ENCODE measurements at places on chromosomes 12 and 14. TPM values are rescaled to one million over a fixed set of nuclear protein-coding genes. Genes with fewer than 3 reads are reported as not detected.

- DNase-seq = no peak
- H3K4me3 ChIP-seq = no peak overlapping the region
- no peaks in the 10 kb centered on the region for H3K4me1 ChIP-seq
- H3K27ac ChIP-seq = no peak overlapping the region
Observed at GRCh38 chr14:76055330-76055729, 69.8 kb downstream of the IFT43 start.

DNA sequence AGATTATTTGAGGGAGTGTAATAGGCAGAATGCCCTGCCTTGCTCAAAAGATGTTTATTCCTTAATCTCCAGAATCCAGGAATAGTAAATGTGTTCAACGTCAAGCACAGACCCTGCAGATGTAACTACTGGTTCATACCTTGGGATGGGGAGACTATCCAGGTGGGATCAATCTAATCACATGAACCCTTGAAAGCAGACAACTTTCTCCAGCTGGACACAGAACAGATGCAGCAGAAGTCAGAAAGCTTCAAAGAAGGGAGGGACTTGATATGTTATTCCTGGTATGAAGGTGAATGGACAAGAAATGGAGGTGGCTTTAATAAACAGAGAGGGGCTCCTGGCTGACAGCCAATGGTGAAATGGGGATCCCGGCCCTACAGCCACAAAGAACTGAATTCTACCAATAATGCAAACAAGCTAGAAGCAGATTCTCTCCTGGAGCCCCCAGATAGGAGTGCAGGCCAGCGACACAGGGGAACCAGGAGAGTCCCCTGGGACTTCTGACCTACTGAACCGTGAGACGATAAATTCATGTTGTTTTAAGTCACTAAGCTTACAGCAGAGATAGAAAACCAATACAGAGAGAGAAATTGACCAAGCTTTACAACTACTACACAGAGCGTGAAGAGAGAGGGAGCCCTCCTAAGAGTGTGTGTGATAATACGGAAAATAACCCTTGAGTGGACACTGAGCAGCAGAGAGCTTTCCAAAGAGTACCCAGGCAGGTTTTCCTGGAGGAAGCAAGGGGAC lies 133.5 kb upstream of the TMEM132C start:
- no peak for DNase-seq
- H3K27ac ChIP-seq = no peak overlapping the region
- no peaks in the 10 kb centered on the region for H3K36me3 ChIP-seq
- H3K4me1 ChIP-seq = no peaks in the 10 kb centered on the region
- H3K27me3 ChIP-seq = no peaks in the 10 kb centered on the region

The GPRC5D gene
- total RNA-seq = not detected

- H3K36me3 ChIP-seq = no peaks in the 10 kb centered on the region
- H3K27ac ChIP-seq = peak overlapping the region; percentile 93
- H3K27me3 ChIP-seq = no peaks in the 10 kb centered on the region
- H3K4me1 ChIP-seq = peaks cover 52% of the 10 kb centered on the region
- DNase-seq = no peak
Observed at GRCh38 chr14:22981090-22981875, 1.1 kb downstream of the AJUBA start.

DNA sequence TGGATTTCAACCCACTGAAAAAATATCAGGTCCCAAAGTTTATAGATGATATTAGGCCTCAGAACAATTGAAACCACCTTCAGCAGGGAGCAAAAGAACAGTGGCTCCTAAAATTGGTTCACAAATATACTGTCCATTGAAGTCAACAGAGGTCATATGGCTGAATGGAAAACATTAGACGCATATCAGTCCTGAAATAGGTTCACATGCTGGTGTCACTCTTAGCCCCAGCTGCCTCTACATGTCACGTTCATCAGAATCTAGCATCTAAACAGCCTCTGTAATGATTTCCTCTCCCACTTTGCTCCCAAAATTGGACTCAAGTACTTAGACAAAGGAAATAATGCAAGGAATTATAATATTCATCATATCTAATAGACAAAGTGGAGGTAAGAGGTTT lies 8.7 kb downstream of the FLRT2 start:
- no peak overlapping the region for H3K27ac ChIP-seq
- no peaks in the 10 kb centered on the region for H3K36me3 ChIP-seq
- DNase-seq = no peak
- no peaks in the 10 kb centered on the region for H3K27me3 ChIP-seq

The PLBD1 gene
- total RNA-seq = 12.8 TPM

The BIN2 gene
- total RNA-seq = 4.6 TPM

DNA sequence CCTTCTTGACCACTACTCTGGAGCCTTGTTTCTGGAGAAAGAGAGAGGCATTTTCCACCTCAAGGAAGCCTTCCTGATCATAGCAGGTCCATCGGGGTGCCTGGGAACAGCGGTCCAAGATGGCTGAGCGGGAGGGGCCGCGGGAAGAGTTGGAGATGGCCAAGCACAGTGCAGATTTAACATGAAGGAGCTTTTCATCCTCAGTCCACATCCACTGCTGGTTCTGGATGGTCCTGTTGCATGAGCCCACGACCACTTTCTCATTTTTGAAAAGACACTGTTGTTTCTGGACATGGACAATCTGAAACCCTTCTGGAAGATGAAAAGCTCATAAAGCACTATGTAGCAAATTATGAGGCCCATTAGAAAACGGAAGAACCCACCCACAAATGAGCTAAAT lies 1.5 kb downstream of the PTPRB start:
- H3K27ac ChIP-seq = no peak overlapping the region
- no peaks in the 10 kb centered on the region for H3K4me1 ChIP-seq
- H3K36me3 ChIP-seq = no peaks in the 10 kb centered on the region
- no peak overlapping the region for H3K4me3 ChIP-seq
- H3K27me3 ChIP-seq = no peaks in the 10 kb centered on the region
- no peak for DNase-seq

- no peaks in the 10 kb centered on the region for H3K4me1 ChIP-seq
- H3K27me3 ChIP-seq = no peaks in the 10 kb centered on the region
- no peak overlapping the region for H3K27ac ChIP-seq
- no peak overlapping the region for H3K4me3 ChIP-seq
Observed at GRCh38 chr12:61993734-61994345, 266.4 kb upstream of the USP15 start.

DNA sequence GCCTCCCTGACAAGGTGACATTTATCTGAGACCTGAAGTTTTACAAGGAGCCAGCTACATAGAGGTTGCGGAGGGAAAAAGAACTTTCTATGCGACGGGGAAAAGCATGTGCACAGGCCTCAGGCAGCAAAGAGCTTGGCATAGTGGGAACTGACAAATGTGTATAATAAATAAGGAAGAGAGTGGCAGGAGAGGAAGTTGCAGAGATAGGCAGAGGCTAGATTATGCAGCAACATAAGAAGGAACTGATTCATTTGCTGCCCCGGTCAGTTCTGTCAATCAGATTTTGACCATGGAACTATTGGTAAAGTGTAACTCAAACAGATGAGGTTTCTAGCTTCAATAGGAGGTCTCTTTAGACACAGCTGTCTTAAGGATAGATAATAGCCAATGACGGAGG lies 33.7 kb upstream of the RIC8B start:
- H3K4me3 ChIP-seq = no peak overlapping the region
- H3K27me3 ChIP-seq = no peaks in the 10 kb centered on the region
- H3K4me1 ChIP-seq = peaks cover 4% of the 10 kb centered on the region
- H3K36me3 ChIP-seq = no peaks in the 10 kb centered on the region
- H3K27ac ChIP-seq = no peak overlapping the region

DNA sequence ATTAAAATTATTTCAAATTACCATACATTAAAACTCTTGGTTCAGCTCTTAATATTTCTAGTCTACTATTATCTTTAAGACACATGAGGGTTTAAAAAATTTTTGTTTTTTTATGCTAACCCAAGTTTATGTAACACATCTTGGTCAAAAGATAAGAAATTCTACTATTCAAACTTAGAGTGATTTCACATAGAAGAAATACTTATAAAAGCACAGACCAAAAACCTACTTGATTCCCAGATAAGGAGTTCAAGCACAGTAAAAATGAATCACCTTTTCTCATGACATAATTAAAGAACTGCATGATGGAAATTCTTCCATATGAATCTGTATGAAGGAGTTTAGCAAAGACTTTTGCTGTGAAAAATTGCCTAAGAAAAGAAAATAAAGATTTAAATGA lies 13.9 kb downstream of the PPP2R3C start:
- no peaks in the 10 kb centered on the region for H3K27me3 ChIP-seq
- no peak for DNase-seq
- H3K36me3 ChIP-seq = peaks cover 45% of the 10 kb centered on the region

The MMP17 gene
- 12.1 TPM for total RNA-seq

The PLEK2 gene
- 5.9 TPM for total RNA-seq

The ALKBH2 gene
- 15.3 TPM for total RNA-seq

The PLEKHD1 gene
- 0.49 TPM for total RNA-seq

GRCh38 chr12:116420227-116420880 lies 138.8 kb upstream of the MAP1LC3B2 start:
- DNase-seq = no peak
- no peak overlapping the region for H3K4me3 ChIP-seq

- H3K27ac ChIP-seq = no peak overlapping the region
- H3K27me3 ChIP-seq = no peaks in the 10 kb centered on the region
- no peak for DNase-seq
- no peak overlapping the region for H3K4me3 ChIP-seq
Observed at GRCh38 chr14:28707814-28708213, 58.8 kb upstream of the FOXG1 start.

DNA sequence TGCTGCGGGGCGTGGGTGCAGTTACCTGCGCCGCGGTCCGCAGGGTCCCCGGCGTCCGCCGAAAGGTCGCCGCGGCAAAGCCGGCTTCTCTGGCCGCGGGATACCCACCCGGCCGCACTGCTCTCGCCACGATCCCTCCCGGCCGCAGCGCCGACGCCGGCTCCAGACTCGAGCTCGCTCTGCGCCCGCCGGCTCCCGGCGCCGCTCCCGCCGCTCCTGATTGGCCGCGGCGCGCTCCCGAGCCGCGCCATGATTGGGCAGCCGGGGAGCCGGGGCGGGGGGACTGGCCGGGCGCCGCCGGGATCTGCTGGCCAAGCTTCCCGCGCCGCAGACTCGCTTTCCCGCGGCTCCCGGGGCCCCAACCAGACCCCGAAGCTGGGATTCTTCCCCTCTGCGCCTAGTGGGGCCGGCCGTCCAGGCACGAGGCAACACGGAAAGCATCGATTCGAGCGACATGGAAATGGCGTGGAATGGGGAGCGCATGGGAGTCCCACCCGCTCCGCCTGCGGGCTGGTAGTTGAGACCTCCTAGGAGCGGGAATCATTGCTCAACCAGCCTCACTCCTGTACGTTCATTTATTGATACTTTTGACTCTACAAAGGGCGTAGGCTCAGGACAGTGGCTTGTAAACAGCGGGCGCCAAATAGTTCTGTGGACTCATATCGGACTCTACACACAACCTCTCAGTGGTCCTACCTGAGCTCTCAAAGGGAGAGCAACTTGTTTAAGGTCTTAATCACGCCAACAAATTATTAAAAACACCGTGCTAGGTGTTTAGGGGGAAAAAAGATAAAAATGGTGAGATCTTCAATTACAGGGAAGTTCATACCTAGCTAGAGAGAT lies 36.4 kb upstream of the STON2 start:
- H3K36me3 ChIP-seq = no peaks in the 10 kb centered on the region
- no peak overlapping the region for H3K27ac ChIP-seq
- peak overlapping the region; percentile 71 for H3K4me3 ChIP-seq
- peaks cover 18% of the 10 kb centered on the region for H3K4me1 ChIP-seq
- H3K27me3 ChIP-seq = no peaks in the 10 kb centered on the region

DNA sequence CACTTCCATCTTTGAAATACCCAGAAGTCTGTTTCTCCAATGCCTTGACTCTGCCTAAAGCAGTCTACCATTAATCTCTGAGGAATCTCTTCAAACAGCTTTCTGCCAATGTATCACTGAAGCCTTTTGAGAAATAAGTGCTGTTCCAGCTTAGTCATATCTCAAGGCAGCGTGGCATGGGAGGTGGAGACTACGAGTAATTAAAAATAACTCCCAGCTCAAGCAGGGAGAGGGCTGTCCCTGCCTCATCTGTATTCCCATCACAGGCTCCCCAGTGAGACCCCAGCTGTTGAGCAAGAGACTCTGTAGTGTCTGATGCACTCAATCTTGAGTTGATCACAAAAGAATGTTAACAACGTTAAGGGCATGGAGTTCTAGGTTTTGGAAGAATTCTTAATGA lies 700.6 kb downstream of the DIO2 start:
- H3K36me3 ChIP-seq = no peaks in the 10 kb centered on the region
- DNase-seq = no peak
- H3K4me1 ChIP-seq = no peaks in the 10 kb centered on the region

The APOF gene
- total RNA-seq = not detected

The AQP6 gene
- not detected for total RNA-seq

The INHBE gene
- total RNA-seq = not detected

DNA sequence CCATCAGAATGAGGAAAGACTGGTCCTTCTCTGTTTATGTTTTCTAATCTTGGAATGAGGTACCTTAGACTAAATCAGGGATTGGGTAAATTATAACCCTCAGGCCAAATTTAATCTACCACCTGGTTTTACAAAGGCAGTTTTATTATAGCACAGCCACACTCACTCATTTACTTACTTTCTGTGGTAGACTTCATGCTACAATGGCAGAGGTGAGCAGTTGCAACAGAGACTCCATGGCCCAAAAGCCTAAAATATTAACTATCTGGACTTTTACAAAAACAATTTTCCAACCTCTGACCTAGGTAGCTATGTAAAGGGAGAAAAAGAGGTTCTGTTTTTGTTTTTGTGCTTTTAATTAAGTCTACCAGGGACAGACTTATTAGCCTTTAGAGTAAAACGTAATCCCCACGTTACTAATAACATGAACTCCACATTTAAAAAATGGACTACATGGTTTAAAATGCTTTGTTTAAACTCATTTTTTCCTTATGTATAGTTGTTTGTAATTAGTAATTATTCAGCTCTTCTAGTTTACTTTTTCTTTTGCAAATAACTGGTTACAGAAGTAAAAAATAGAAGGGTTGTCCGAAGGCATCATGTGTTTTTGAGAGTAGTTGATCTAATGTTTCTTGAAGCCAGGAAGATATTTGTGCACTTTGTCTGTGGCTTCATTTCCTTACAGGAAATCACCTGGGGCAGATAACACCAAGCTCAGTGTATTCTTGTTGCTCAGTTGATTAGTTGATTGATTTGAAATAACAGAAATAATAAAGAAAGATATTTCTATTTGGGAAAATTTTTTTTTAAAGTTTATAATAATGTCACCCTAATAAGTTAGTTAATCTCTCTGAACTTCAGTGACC lies 57.6 kb upstream of the ATP2B1 start:
- DNase-seq = no peak
- no peak overlapping the region for H3K27ac ChIP-seq
- no peaks in the 10 kb centered on the region for H3K27me3 ChIP-seq
- H3K4me1 ChIP-seq = no peaks in the 10 kb centered on the region

The TCL1B gene
- total RNA-seq = not detected
